ENCODE measurements at places on chromosomes 12 and 14. TPM values are rescaled to one million over a fixed set of nuclear protein-coding genes. Genes with fewer than 3 reads are reported as not detected.

Gene MMP17
- 2.5 TPM for total RNA-seq

Gene SLCO1B1
- not detected for total RNA-seq

Gene KRT2
- not detected for total RNA-seq

Gene HOXC13
- total RNA-seq = not detected

Gene C12orf54
- 0.53 TPM for total RNA-seq
